ENCODE measurements at places on chromosomes 5 and 9.

GRCh38 chr9:92032891-92033290 is 82.3 kb downstream of the SPTLC1 start:
- DNase-seq = no peak

GRCh38 chr5:135246923-135247795 is 151.9 kb downstream of the MACROH2A1 start:
- no peak for DNase-seq

DNA sequence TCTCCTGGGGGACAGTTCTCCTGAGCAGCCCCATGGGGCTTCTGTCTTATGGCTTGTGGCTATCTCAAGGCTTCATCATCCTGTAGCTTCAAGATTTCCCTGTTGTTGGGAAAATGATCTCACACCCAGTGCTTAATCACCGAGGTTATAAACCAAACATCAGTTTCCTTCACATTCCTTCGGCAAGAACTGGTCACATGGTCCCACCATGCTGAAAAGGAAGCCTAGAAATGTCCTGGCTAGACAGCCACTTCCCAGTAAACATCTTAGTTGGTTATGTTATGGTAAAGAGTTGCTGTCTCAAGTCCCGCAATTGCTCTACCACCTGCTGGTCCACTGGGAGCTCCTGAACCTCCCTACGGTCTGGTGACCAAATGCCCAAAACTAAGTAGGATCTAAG is 66.0 kb downstream of the RAB3C start:
- no peak for DNase-seq

- DNase-seq = no peak
Observed at GRCh38 chr9:135946392-135946994, 14.7 kb downstream of the UBAC1 start.

DNA sequence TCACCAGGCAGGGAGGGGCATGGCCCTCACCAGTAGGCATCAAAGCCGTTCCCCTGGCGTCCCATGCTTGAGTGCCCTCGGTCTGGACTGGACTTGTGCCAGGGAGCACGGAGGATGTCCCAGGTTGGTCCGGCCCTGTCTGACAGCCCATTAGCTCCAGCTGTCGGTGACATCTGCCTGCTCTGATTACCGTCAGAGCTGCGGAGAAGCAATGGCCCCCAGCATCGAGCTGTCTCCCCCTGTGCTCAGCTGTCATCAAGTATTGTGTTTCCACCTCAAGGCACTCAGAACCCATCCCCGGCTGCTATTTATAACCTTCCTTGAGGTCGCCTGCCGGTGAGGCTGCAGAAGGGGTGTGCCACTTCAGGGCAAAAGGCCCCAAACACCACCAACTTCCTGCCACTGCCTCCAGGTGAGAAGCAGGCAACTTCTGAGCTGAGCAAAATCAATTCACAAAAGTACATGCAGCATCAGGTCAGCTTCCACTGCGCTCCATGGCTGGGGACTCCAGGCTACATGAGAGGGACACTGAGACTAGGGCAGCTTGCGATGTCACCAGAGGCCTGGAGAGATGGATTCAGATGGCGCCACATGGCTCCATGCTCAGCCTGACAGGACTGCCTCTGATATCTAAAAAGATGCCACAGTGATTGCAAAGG is 142.7 kb downstream of the C5orf15 start:
- DNase-seq = no peak

GRCh38 chr5:44382894-44383293 is 6.3 kb downstream of the FGF10 start:
- DNase-seq = no peak

- DNase-seq = no peak
Observed at GRCh38 chr9:13140843-13141592, 138.5 kb downstream of the MPDZ start.

Measured in stimulated activated CD4-positive, alpha-beta T cell treated with anti-CD3 and anti-CD28 coated beads, TNF-alpha, amount 100 ng/mL, for 4 hours (primary cell).